ENCODE measurements at places on chromosomes 16 and 17.

GRCh38 chr16:73036074-73036826 is 11.7 kb downstream of the ZFHX3 start:
- no peak for DNase-seq

DNA sequence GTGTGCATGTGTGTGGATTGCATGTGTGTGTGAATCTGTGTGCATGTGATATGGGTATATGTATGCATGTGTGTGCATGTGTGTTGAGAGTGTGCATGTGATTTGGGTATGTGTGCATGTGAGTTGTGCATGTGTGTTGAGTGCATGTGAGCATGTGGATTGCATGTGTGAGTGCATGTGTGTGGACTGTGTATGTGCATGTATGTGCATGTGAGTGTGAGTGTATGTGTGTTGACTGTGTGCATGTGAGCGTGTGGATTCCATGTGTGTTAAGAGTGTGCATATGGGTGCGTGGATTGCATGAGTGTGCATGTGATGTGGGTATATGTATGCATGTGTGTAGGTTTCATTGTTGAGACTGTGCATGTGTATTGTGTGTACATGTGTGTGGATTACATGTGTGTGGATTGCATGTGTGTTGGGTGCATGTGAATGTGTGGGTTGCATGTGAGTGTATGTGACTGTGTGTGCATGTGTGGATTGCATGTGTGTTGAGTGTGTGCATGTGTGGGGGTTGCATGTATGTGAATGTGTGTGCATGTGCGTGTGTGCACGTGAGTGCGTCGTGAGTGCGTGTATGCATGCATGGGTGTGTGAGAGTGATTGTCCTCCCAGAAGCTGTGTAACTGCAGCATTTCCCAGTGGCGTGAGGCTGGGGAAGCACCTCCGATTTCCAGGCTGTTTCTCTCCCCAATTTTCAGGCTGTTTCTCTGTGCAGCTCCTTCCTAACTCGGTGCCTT is 19.4 kb downstream of the C1QTNF1 start:
- no peak for DNase-seq

DNA sequence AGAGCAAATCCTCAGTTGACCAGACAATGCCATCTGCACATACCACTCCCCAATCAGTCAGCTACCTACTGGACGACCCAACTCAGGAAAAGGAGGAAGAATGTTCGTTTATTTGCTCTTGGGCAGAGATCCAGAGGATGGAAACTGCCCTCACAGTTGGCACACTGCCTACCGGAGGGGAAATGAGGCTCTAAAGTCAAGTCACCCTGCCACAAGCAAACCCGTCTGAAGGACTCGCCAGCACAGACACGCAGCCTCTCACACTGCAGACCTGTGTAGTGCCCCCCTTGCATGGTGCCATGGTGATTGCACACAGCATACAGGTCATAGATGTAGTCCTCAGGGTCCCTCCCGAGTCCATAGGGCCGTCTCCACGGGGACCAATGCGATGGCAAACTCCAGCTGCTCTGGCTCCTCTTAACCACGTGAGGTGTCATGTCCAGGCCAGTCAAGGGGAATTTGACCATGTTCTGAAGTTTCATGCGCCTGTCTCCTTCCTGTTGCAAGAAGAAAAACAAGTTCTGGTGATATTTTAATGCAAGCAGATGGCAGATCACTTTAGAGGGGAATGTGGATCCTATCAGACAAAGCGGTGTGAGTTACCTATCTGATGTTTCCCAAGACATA is 69.5 kb downstream of the USP31 start:
- DNase-seq = no peak

DNA sequence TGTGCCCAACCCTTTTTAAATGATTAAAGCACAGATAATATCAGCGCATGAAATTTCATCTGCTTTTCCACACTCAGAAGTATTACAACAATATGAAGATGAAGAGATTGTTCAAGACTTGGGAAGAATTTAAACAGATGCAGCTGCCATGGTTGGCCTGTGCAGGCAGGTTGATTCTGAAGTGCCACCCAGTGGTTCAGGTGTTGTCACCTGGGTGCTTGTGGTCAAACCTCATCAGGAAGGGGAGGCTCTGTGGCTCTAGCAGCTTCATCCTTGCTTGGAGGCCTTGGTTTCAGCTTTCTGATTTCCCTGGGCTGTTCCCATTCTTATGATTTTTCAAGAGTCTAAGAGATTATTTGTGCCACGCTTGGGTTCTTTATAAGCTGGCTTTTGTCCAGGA is 22.2 kb upstream of the CLEC18C start:
- DNase-seq = no peak

- no peak for DNase-seq
Measured at GRCh38 chr17:39969375-39969774, 6.6 kb downstream of the GSDMA start.

DNA sequence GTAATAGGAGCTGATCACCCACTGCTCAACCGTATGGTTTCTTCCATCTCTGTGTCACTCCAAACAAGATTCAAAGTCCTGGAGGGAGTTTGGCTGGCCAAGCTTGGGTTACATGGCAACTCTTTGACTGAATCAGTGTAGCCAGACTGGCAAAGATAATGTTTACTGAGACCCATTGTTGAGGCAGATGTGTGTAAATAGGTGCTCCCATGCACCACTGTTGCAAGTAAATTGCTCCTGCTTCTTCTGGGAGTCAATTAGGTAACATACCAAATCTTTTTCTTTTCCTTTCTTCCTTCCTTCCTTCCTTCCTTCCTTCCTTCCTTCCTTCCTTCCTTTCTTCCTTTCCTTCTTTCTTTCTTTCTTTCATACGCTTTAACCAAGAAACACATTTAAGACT is 86.3 kb upstream of the DHX40 start:
- DNase-seq = no peak

DNA sequence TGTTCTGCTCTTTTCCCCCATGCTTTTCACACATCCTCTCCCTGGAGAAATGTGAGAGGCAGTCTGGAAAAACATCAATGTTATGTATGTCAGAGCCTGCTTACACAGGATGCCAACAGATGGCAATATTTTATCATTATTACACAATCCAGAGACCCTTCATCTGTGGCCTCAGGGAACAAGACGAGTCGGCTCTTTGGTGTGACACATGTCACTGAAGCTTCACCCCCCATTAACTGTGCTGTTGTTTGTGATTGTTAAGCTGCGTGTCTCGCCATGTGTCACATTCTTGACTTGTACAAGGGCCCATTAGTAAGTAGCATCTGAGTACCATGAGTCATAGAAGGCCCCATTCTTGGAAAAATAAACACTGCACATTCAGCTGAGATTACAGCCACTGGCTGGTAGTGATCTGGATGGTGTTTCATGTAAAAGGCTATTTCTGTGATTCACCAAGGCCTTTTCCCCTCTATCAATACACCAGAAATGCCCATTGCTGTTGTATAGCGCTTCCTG is 682.1 kb upstream of the SOX9 start:
- no peak for DNase-seq

- no peak for DNase-seq
Measured at GRCh38 chr17:4998027-4998731, 429 bp downstream of the KIF1C start.

DNA sequence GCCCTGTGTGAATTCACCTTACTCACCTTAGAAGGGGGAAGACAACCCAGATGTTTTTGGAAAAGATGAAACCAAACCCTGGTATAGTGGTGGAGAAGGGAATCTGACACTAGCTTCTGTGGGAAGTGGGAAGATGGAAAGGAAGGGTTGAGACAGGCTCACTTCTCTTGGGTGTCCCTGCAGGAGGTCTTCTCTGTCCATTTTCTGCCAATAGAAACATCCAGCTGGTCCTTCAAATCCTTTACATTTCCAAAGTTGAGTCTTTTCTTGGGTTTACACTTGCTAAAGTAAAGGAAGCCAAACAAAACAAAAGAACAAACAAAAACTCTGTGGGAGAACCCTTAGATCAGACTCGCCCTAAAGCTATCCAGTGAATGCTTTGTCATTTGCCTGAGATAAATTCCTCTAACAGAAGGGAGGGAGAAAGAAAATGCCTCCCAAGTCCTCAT is 10.2 kb downstream of the HOXB1 start:
- no peak for DNase-seq

DNA sequence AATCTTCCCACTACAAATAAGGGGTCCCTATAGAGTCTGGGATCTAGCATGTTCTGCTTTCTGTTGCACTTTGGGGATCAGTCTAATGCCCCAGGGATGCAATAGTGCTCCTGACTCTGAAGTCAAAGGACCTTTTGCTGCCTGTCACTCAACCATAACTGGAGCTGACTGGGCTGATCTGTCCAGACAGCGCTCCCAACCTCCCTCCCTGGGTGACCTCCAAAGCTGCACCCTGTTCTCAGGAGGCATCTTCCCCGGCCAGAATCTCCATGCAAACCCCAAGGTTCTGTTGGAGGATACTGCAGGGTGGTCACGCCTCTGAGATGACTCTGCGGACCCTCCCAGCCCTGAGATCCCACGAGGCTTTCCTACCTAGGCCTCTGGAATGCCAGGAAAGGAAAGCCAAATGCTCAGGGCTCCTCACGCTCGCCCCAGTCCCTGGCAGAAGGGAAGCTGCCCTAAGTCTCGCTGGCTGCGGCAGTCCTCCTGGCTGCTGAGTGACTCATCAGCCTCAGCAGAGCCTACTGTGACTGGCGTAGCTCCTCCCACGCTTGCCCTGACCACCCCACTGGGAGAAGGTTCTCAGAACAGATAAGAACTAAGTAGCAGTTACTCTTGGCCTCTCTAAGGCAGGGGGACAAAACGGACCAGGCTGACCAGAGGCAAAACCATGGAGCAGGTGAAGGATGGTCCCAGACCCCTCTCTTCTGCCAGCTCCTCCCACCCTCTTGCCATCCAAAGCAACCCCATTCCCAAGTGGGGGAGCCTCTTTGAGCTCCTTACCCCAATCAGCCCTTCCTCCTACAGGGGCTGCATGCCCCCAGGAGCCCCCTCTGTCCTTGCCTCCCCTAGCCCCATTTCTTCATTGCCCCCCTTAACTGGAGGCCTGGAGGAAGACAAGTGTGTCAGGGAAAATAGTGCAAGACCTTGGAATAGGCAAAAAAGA is 124.1 kb upstream of the TNRC6C start:
- peak; percentile 82 for DNase-seq

GRCh38 chr17:14121952-14122351 is 52.6 kb downstream of the COX10 start:
- no peak for DNase-seq

- no peak for DNase-seq
Measured at GRCh38 chr16:85550953-85551924, 61.9 kb upstream of the GSE1 start.

DNA sequence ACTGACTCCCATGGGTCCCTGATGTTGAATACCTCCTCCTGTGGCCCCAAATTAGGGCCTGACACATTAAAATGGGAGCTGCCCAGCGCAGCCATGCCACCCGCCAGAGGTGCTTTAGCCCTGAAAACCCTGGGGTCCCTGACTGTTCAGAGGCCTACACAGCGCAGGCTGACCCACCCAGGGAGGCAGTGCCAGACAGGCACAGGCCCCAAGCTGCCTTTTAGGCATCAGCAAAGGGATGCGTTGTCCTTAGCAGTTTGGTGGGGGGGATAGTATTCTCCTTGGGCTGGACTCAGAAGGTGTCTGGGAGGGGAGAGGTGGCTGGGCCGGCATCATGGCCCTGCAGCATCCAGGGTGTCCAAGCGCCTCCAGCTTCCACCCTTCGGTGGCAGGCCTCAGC is 1.4 kb downstream of the RAPGEFL1 start:
- DNase-seq = no peak

GRCh38 chr16:86252596-86252995 is 257.7 kb upstream of the FOXF1 start:
- no peak for DNase-seq

GRCh38 chr16:76899767-76900166 is 291.2 kb upstream of the MON1B start:
- no peak for DNase-seq

DNA sequence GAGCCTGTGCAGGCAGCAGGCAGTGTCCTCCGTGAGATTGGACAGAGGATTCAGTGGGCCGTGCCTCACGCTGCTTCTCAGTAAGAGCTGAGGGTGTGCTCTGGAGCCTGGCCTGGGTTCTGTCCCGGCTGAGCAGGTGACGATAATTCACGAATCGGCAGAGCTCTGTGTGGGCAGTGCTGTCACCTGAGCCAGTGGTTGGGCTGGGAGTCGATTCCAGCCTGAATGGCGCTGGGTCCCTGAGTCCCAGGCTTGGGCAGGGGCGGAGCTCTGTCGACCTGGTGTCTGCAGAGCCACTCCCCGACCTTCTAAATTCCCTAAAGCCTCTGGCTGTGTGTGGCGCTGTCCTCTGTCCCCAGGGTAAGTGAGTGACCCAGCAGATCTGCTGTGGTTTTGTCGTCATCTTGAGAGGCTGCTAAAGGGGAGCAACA is 8.4 kb downstream of the ACSF3 start:
- no peak for DNase-seq

DNA sequence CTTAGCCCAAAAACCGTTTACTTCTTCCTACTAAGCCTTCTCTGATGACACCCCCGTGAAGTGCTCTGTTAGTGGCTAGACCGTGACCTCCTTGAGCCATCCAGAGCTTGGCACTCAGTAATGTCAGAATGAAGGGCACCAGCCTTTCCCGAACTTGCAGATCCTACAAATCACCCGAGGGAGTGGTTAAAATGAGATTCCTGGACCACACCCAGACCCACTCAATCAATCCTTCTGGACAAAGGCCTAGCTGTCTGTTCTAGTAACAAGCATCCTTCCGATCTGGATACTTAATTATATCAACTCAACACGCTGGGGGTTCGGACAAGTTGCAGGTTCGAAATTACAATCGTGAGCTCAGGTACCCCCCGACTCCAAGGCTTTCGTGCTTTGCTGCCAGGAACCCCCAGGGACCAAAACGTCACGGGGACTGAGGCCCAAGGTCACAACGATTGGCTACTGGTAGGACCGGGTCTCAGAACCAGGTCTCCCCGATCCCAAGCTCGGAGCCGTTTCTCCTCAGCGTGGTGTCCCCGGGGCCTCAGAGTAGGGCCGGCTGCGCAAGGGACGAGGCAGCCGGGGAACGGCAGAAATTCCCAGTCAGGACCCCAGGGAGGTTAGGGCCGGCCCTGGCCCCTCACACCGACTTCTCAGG is 527 bp downstream of the CIAPIN1 start:
- DNase-seq = peak; percentile 12

DNA sequence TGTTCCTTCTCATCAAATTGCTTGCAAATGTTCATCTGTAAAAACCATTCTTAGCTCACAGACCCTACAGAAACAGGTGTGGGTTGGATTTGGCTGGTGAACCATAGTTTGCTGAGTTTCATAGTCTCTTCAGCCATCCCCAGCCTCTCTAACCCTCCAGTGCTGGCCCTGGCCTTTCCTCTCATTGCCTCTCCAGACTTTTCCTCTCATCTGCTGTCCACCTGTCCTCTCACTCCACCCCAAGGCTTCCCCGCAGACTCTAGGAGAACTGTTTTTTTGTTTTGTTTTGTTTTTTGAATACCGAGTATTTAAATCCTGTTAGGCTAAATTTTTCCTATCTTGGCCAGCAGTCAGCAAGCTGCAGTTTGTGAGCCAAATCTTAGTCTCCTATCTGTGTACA is 41.1 kb downstream of the MEOX1 start:
- DNase-seq = no peak

GRCh38 chr17:55829995-55830612 is 79.3 kb downstream of the PCTP start:
- no peak for DNase-seq

- no peak for DNase-seq
Measured at GRCh38 chr17:869086-869485, 86.9 kb downstream of the MRM3 start.
